MCF 10A (cell line): ENCODE measurements at places on chromosomes 2 and 18. TPM values are rescaled to one million over a fixed set of nuclear protein-coding genes. Genes with fewer than 3 reads are reported as not detected.

DNA sequence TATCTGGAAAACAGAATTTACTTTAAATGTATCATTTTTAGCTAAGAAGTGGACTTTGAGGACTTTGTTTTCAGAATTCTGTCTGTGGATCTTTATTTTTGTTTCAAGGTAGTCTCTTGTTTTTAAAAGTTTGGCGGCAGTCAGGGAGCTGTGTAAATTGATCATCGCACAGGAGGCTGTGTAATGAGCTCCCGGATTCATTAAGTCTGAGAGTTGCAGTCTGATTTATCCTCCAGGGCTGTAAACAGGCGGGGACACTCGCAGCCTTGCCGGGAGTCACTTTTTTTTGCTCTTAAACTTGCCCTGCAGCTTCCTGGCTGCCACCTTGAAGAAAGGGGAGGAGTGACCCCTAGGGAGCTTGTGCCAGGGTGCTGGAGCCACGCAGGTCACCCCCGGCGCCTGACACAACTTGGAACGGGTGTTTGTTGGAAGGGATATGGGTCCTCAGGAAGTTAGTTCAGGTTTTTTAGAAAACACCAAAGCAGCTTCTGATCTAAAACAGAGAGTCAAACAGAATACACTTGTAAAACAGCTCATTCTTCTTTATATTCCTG is 76.2 kb downstream of the DCDC2C start:
- no peak for DNase-seq
- H3K4me3 ChIP-seq = no peak overlapping the region
- H3K27me3 ChIP-seq = peaks cover 32% of the 10 kb centered on the region
- H3K27ac ChIP-seq = no peak overlapping the region
- H3K36me3 ChIP-seq = no peaks in the 10 kb centered on the region

GRCh38 chr2:178380763-178381162 is 70.2 kb downstream of the PRKRA start:
- H3K27ac ChIP-seq = no peak overlapping the region
- no peaks in the 10 kb centered on the region for H3K4me1 ChIP-seq
- no peak overlapping the region for H3K4me3 ChIP-seq
- H3K27me3 ChIP-seq = no peaks in the 10 kb centered on the region

Gene TRPM8
- total RNA-seq = not detected in 2 replicates

DNA sequence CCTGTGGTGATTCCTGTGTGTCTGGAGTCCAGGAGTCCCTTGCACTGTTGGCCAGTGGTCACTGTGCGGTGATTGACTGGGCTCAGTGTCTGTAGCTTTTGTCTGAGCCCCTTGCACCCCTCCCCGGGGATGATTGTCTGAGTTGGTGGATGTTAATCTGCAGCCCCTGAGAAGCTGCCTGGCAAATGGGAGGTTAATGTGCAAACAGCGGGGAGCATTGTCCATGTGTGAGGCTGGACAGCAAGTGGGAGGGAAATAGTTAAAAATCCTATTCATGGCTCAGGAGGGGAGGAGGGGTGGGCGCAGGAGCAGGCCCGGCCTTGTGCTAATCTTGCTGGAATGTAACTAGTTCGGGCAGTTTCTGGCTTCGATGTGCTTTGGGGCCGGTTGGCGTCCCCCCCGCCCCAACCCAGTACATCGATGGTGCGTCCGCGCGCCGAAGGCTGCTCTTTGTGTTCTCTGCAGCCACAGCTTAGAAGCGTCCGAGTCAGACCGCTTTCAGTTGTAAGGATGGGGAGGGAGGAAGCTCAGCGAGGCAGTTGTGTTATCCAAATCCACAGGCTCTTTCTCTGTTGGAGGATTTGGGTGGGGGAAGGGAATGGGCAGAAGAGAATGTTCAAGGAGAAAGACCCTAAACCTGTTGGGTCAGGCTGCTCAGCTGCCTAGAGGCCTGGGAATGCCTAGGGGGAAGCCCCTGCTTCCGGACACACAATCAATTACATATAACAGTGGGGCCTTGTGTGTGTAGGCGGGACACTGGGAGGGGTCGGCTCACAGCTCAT is 71.8 kb downstream of the TGOLN2 start:
- no peak for DNase-seq
- no peaks in the 10 kb centered on the region for H3K36me3 ChIP-seq
- H3K4me1 ChIP-seq = no peaks in the 10 kb centered on the region
- H3K27ac ChIP-seq = no peak overlapping the region

Gene TSPYL6
- not detected in 2 replicates for total RNA-seq

Gene FAM237A
- total RNA-seq = not detected in 2 replicates

Gene TOGARAM2
- total RNA-seq = 0.16 TPM in 1 of 2 replicates, not detected in the other

GRCh38 chr2:240458044-240458899 is 22.8 kb downstream of the GPC1 start:
- H3K27ac ChIP-seq = no peak overlapping the region
- peaks cover 18% of the 10 kb centered on the region for H3K36me3 ChIP-seq
- no peaks in the 10 kb centered on the region for H3K27me3 ChIP-seq
- H3K4me3 ChIP-seq = no peak overlapping the region

Gene MIB1
- total RNA-seq = 40.5 and 49.5 TPM in 2 replicates

DNA sequence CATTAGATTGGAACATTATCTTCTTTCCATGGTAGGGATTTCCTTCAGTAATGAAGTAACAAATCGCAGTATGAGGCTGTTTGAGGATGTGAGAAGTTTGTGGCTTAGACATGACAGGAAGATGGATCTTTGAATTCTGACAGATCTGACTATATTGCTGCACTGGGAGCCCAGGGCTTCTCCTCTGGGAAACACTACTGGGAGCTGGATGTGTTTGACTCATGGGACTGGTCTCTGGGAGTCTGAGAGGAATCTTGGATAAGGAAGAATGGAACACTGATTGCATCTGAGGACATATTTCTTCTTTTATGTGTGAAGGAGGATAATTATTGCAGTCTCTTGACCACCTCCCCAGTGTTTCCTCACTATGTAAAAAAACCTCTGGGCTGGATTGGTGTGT is 77.2 kb upstream of the ST6GAL2 start:
- no peak overlapping the region for H3K27ac ChIP-seq
- no peaks in the 10 kb centered on the region for H3K27me3 ChIP-seq
- no peaks in the 10 kb centered on the region for H3K4me1 ChIP-seq
- DNase-seq = no peak
- H3K36me3 ChIP-seq = no peaks in the 10 kb centered on the region
- no peak overlapping the region for H3K4me3 ChIP-seq

DNA sequence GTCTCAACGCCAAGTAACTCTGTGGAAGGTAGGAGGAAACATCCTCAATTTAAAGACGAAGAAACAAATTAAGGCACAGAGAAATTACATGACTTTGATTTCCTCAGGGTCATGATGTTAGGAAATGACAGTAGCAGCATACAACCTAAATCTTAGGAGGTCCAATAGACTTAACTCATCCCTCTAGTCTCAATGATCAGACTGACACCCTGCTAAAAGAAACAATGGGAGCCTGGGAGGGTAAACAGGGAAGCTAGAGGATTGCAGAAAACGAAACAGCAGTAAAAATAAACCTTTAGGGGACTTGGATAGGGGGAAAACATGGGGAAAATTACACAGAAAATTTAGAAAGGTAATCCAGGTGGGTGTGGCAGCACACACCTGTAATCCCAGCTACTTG is 56.0 kb downstream of the ROCK2 start:
- H3K4me3 ChIP-seq = no peak overlapping the region
- H3K27me3 ChIP-seq = no peaks in the 10 kb centered on the region
- no peak for DNase-seq
- H3K27ac ChIP-seq = no peak overlapping the region
- H3K36me3 ChIP-seq = peaks cover 15% of the 10 kb centered on the region
- peaks cover 12% of the 10 kb centered on the region for H3K4me1 ChIP-seq

DNA sequence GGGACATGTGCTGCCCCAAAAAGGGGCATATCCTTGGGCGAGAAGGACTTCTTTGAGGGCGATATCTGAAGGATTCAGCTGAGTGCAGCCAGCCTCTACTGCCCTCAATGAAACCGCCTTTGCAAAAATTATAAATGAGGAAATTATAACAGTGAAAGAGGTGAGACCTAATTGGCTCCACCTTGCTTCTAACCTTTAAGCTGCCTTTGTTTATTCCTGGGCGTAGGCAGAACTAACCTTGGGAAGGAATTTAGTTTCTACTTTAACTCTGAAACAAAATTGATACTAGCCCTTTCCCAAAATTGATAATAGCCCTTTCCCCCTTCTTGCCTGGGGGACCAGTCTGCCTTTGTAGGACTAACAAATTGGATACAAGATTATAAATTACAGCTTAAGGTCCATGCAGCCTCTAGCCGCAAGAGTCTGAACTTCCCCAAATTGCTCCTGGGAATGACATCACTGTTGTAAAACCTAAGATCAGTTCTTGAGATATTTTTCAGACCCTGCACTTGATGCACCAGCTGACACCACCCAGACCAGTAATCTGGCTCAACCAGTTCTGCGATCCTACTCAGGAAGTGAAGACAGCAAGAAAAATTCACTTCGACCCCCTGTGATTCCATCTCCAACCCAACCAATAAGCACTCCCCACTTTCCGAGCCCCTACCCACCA is 36.0 kb upstream of the ASAP2 start:
- H3K4me3 ChIP-seq = no peak overlapping the region
- DNase-seq = no peak
- H3K27me3 ChIP-seq = no peaks in the 10 kb centered on the region

DNA sequence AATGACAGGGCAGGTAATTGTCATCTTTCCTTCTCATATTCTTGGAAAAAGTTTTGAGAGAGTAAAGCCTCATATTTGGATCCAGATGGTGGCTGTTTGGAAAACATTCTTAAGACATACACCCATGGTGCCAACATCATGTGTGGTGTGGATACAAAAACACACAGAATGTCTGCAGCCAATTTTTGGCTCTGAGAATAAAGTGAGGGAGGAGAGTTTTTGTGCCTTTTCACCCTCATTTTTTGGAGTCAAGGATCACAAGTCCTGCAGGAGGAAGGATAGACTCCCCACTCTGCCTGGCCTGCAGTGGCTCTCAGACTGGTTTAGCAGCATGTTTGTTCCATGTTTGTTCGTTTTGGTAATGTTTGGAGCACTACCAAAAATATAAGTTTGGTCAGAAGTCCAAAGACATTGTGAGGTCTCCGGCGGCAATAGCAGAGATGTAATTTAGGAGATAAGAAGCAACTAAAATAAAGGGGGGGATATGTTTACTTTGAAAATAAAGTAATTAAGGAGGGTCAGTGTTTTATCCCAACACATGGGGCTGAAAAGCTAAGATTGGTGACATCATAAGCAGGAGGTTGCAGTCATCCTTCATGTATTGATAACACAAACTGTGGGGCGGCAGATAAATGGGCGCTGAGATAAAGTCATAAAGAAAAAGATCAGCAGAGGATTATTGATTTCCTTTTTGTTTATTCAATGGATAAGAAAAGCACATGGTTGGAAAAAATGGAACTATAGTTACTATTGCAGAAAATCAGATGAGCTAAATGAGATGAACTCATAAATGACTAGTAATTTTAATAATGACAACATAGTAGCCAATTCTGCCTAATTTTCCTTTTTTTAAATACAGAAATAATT is 655 bp downstream of the NOSTRIN start:
- no peak overlapping the region for H3K4me3 ChIP-seq
- H3K27me3 ChIP-seq = no peaks in the 10 kb centered on the region
- H3K4me1 ChIP-seq = no peaks in the 10 kb centered on the region
- DNase-seq = no peak

GRCh38 chr2:40098786-40099470 is 319.9 kb upstream of the THUMPD2 start:
- DNase-seq = peak; percentile 18
- H3K36me3 ChIP-seq = no peaks in the 10 kb centered on the region
- peaks cover 60% of the 10 kb centered on the region for H3K4me1 ChIP-seq
- peak overlapping the region; percentile 68 for H3K27ac ChIP-seq
- no peak overlapping the region for H3K4me3 ChIP-seq

Gene IL1A
- 99.1 and 170 TPM in 2 replicates for total RNA-seq

Gene ARHGAP15
- 0.61 TPM in 1 of 2 replicates, not detected in the other for total RNA-seq

Gene AQP4
- total RNA-seq = not detected in 2 replicates

DNA sequence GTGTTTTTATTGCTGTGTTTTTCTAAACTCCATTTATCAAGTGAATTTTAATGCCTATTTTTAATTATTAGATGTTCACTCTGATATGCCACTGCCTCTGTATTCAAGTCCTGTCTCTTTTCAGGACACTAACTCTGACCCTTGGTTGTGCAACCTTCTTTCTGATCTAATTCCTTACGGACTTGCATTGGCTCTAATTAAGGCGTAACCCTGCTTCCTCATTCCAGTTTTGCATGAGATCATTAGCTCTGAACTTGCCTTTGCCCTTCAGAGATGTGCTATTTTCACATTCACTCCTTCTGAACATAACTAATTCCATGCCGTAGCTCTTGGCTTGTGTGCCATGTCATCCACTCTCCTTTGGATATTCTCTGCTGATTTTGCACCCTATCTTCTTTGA is 162.5 kb upstream of the TMEFF2 start:
- H3K27ac ChIP-seq = no peak overlapping the region
- H3K4me3 ChIP-seq = no peak overlapping the region
- H3K4me1 ChIP-seq = no peaks in the 10 kb centered on the region
- no peaks in the 10 kb centered on the region for H3K36me3 ChIP-seq
- no peak for DNase-seq

GRCh38 chr2:232325324-232326273 is 53.0 kb upstream of the ALPP start:
- H3K27ac ChIP-seq = no peak overlapping the region
- H3K4me1 ChIP-seq = no peaks in the 10 kb centered on the region
- H3K27me3 ChIP-seq = no peaks in the 10 kb centered on the region

- no peak for DNase-seq
- no peak within 1 kb of the TSS for H3K27ac ChIP-seq
- no peaks in the 10 kb centered on the region for H3K27me3 ChIP-seq
These were observed at the start of gene KCNG3 for GRCh38 chr2:42493468-42494354. TSS of gene KCNG3 (minus strand) at chr2:42493982. CDS start at chr2:42493501, 481 bp downstream.

DNA sequence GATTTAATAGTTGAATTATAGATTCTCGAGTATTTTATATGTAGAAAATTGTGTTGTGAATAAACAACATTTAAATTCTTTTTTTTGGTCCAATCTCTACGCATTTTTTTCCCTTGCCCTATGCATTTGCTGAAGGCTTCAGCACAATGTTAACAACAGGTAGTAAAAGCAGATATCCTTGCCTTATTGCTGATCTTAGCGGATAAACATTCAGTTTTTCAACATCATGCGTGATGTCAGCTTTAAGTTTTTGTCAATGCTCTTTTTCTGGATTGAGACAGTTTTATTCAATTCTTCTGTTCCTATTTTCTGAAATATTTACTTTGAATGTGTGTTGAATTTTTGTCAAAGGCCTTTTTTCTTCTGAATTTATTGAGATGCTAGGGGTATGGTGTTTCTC is 11.6 kb upstream of the OR6B3 start:
- H3K36me3 ChIP-seq = no peaks in the 10 kb centered on the region
- H3K4me1 ChIP-seq = peaks cover 6% of the 10 kb centered on the region
- DNase-seq = no peak
- H3K4me3 ChIP-seq = no peak overlapping the region
- peaks cover 100% of the 10 kb centered on the region for H3K27me3 ChIP-seq

- H3K27ac ChIP-seq = no peak overlapping the region
- H3K4me3 ChIP-seq = no peak overlapping the region
- H3K27me3 ChIP-seq = no peaks in the 10 kb centered on the region
- no peaks in the 10 kb centered on the region for H3K36me3 ChIP-seq
- DNase-seq = no peak
These were observed 334.6 kb upstream of the MGAT5 start for GRCh38 chr2:133919285-133919684.

- H3K4me1 ChIP-seq = peaks cover 16% of the 10 kb centered on the region
- H3K4me3 ChIP-seq = no peak overlapping the region
- DNase-seq = no peak
- no peak overlapping the region for H3K27ac ChIP-seq
- no peaks in the 10 kb centered on the region for H3K36me3 ChIP-seq
These were observed 30.6 kb upstream of the GCC2 start for GRCh38 chr2:108418416-108418815.
